ENCODE measurements at places on chromosomes 3 and 15.

DNA sequence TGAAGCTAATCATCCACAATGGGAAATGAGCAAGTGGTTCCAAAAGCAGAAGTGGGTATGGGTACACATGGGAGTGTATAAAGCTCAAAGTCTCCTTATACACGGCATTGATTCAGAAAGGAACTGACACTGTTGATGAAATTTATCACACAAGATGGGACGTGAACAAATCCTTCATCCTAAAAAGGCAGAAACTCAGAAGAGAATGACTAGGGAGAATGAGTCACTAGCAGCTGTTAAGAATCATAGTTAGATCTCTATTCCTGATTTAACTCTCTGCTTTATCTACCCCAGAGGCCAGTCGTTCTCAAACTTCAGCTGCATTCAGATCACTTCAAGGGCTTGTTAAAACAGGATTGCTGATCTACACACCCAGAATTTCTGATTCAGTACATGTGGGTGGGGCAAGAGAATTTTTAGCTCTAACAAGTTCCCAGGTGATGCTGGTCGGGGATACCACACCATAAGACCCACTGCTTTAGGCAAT, 97.7 kb upstream of the PHLDB2 start:
- DNase-seq, result no peak

DNA sequence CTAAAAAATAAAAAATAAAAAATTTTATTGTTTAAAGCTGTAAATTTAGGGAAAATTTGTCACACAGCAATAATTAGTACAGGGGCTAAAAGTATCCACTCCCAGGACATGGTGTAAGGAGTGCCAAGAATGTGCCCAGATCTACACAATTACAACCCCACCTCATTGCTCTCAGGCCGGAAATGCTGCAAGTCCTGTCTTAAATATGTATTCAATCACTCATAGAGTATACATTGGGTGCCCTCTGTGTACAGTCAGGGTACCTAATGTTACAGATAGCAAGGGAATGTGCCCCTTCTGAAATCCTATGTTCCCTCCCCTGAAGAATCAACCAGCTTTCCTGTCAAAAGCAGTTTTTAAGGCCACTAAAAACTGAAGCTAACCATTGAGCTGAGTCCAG, 106.6 kb downstream of the MECOM start:
- DNase-seq, result no peak

DNA sequence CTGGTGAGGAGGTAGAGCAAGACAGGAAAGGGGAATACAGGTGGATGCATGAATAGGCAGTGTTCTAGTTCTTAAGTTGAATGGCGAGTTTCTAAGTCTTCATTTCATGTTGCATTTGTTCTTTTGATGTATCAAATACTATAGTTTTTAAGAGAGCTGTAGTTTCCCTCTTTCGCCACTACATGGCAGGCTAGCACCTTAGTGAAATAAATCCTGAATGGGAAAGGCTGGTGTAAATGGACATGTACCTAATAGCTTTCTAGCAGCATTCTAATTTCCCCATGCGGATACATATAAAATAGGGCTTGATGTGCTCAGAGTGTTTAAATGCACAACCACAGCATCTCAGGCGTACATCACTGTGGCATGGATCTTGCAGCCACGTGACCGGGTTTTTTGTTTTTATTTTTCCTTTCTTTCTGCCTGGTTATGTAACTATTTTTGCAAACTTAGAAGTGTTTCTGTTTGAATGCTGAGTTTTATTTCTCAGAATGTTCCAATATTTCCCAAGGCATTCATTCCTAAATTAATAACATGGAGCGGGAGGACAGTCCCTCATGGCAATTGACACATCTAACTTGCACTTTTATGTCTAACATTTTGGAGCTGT, 23.5 kb upstream of the CLN6 start:
- DNase-seq, result no peak

DNA sequence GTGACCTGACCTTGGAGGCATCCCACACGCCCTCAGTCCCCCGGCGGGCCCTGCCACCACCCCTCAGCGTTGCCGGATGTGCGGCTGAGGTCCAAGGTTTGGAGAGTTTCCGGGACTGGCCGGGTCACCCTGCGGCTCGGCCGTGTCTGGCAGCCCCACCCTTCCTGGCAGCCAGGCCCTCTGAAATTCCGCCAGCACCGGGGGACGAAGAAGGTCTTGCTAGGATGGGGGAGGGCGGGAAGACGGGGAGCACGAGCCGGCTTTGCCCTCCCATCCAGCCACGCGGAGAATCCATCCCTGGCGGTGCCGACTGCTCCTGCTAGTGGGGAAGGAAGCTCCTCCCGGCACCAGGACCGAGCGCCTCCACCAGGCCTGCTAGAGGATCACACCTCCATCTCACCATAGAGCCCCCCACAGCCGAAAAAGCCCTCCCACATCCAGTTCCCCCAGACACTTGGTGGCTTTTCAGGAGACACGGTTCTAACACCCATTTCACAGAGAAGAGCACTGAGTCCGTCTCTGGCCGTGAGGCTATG, 81.5 kb downstream of the CPN2 start:
- DNase-seq, result no peak

DNA sequence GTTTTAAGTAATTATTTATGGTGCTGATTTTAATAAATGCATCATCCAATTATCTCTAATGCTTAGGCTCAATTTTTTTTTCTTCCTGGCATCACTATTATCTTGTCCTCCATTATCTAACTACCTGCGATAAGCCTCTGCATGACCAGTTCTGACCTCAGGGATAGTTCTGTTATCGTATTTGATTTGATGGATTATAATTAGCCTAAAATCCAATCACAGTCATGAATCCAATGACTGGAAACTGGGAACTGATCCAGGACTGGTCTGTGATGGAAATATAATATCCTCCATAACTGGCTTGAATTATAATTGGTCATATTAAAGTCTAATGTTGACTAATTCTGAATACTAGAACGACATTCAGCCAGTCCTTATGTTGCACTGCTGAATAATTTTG, 1.1 kb downstream of the MYH15 start:
- no peak for DNase-seq

DNA sequence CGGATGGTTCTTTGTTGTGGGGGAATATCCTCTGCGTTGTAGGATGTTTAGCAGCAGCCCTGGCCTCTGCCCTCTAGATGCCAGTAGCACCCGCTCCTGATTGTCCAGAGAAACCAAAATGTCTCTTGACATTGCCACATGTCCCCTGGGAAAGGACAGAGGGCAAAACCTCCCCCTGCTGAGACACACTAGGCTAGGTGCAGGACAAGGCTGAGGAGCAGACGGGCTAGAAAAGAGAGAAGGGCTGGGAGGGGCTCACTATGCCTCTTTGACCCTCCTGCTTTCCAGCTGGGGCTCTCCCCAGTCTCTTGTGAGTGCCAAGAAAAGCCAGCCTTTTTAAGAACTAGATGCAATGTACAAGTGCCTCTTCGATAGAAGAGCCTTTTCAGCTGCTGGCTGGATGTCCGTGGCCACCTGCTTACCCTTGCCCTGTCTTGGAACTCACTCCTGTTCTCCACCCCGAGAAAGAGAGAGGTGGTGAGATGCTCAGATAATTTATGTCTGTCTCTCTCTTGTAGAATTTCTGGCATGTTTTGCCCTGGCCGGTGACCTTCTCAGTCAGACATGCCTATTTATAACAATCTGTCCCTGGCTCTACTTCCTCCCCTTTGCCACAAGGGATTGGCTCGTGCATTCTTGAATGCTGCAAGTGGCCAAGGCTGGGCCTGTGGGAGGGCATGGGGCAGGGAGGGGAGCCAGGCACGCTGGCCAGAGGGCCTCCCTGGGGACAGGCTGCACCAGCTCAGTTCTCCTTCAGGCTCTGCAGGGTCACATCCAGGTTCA, 142.6 kb downstream of the RPLP1 start:
- no peak for DNase-seq

- no peak for DNase-seq
Observed at GRCh38 chr3:86702381-86702958, 288.5 kb downstream of the VGLL3 start.

GRCh38 chr15:90200534-90201129, 498 bp upstream of the SEMA4B start:
- no peak for DNase-seq

GRCh38 chr3:31117854-31118253, 223.4 kb upstream of the GADL1 start:
- no peak for DNase-seq

DNA sequence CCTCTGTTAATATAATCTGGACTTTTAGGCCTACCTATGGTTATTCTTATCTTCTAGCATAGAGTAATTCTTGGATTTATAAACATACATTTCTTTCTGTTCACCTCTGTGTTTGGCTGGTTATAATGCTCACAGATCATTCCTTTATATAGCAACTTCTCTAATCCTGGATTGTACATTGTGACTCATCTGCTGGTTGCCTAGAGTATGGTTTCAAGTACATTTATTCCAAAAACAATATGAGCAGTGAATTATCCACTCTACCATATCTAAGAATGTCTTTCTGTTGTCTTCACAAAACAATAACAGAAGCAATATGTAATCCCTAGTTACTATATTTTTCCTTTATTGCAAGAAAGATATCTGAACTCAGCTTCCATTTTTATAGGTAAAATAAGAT, 35.3 kb downstream of the FSIP1 start:
- no peak for DNase-seq

GRCh38 chr3:124609402-124609801, 120.8 kb upstream of the UMPS start:
- no peak for DNase-seq
